CD14-positive monocyte (primary cell): ENCODE measurements at places on chromosomes 2 and 18.

GRCh38 chr2:118124288-118124891 is 36.1 kb downstream of the INSIG2 start:
- peak; percentile 38 for DNase-seq

- DNase-seq, result no peak
Observed at GRCh38 chr2:241325257-241325656, 9.5 kb downstream of the SEPTIN2 start.

DNA sequence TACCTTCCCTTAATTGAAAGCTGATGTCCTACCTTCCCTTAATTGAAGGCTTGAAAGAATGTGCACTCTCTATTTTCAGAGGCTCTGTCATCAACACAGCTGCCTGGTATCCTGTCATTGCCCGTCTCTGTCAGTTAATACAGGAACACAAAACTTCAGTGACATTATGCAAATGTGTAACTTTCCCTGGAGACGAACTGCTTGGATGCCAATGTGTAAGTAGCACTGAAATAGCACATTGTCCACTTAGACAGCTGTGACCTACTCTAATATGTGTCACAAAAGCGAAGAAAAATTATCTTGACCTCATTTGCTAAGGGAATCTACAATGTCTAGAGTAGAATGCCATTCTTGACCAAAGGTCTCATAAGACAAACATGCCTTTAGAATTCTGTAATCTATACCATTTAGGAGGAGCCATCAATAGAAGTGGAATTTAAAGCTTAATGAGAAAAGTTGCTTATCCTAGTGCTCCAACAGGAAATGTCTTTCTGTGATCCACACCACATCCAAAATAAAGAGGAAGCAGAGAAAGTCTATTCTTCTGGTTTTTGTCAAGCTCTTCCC is 138.1 kb downstream of the BARD1 start:
- DNase-seq, result no peak

DNA sequence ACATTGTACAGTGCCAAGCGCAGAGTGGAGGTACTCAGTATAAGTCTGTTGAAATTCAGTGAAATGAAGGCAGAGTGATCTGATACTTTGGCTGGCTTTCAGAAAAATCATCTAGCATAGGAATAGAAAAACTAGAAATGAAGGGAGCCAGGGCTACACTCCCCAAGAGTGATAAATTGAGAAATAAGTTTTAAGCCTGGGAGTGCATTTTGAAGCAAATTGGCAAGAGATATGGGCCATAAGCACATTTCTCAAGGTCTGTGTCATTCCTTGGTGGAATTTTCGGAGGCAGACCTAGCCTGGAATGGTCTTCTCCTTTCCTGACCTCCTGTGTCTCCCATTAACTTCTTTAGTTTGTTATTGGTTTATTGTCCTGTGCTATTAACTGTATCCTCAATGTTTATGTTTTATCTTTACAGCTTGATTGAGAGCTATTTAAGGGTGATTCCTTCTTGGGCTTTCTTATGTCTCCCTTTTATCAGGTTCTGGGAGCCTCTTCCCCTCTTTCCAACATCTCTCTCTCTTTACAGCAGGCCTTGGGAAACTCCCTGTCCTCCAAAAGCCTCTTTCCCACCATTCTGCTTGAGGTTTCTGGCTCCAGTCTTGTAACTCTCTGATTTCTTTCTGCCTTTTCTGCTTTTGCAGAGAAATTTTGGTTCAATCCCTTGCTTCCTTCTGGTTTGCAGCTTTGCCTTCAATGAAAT is 649.5 kb downstream of the SLC4A3 start:
- no peak for DNase-seq

- DNase-seq, result no peak
Observed at GRCh38 chr2:202278944-202279343, 13.4 kb downstream of the NOP58 start.

- DNase-seq, result peak; percentile 1
Observed at GRCh38 chr2:37232131-37232933, 874 bp downstream of the NDUFAF7 start.

- no peak for DNase-seq
Observed at GRCh38 chr2:232636788-232637420, 3.5 kb downstream of the EFHD1 start.

GRCh38 chr2:145841973-145842372 is 1322.1 kb upstream of the ZEB2 start:
- no peak for DNase-seq

DNA sequence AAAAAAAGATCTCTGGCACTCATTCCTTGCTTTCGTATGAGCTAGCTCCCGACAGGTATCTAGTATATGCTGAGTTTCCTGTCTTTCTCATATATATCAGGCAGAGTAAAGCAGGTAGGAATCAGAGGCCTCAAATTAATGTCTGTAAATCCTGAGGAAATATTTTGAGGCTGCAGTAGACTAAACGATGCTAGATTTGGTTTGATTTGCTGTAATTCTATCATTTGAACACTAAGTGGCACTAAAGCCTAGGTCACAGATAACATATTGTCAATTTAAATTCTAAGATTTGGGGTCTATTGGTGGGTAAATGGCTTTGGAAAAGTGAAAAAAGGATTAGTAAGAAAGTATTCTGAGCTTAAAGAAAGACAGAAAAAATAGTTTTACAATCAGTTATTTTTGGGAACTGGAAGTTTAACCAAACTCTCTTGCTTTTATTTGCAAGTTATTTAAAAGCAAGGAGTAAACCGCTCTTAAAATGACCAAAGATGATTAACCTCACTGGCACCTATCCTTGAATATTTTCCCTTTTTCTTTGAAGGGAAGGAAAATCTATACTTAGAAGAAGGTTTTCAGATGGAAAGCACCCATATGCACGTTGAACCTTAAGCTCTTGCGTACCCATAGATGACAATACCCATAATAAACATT is 37.6 kb upstream of the SLC4A10 start:
- DNase-seq, result no peak

GRCh38 chr18:48446582-48447225 is 37.5 kb upstream of the ZBTB7C start:
- peak; percentile 56 for DNase-seq

DNA sequence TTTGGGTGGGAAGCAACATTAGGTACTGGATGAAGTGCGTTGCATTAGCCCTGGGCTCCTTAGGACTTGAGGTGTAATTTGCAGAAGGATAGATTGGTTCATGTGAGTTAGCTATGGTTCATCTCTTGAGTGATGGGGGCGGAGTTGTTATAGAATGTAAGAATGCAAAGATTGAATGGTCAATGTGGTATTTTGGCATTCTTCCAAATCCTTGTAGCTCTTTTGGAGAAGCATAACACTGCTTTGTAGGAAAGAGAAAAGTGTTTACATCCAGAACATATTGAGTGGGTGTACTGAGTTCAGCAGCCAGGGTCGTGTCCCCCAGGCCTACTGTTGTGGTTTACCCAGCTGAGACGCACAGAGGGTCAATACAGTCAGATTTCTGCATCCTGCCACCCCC is 173.5 kb downstream of the FMNL2 start:
- no peak for DNase-seq

- no peak for DNase-seq
Observed at GRCh38 chr2:53422979-53423378, 344.6 kb upstream of the CHAC2 start.

DNA sequence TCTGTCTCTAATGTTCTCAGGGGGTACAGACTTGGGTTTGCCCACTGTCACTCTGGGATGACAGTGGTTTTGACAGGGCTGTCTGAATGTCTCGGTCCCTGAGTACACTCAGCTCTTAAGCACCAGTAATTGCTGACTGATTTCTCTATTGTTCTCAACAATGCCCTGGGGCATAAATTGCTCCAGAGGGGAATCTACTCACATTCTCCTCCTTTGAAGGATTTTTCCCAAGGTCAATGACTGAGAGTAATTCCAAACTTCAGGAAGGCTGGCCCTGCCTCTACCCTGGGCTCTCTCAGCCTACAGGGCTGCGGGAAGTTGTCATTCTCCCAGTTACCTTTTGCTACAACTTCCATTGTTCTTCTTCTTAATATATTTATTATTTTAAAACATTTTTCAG is 36.5 kb downstream of the MC2R start:
- DNase-seq, result no peak

DNA sequence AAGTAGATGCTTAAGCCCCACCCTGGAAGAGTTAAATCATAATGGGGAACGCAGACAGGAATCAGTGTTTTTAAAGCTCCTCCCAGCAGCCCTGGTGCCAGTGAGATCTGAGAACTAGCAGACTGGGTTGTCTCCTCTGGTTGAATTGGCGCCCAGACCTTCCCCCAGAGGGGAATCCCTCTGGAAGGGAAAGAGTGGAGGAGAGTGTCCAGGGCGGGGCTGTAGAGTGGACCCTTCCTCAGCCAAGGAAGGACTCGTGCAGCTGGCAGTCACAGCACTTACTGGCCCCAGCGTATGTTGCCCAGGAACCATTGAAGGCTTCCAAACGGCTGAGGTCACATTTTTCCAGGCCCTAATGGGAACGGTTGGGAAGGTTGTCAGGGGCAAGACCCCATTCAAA is 62.5 kb downstream of the TGOLN2 start:
- DNase-seq, result no peak

GRCh38 chr2:201208563-201209252 is 25.8 kb downstream of the CASP10 start:
- peak; percentile 96 for DNase-seq

DNA sequence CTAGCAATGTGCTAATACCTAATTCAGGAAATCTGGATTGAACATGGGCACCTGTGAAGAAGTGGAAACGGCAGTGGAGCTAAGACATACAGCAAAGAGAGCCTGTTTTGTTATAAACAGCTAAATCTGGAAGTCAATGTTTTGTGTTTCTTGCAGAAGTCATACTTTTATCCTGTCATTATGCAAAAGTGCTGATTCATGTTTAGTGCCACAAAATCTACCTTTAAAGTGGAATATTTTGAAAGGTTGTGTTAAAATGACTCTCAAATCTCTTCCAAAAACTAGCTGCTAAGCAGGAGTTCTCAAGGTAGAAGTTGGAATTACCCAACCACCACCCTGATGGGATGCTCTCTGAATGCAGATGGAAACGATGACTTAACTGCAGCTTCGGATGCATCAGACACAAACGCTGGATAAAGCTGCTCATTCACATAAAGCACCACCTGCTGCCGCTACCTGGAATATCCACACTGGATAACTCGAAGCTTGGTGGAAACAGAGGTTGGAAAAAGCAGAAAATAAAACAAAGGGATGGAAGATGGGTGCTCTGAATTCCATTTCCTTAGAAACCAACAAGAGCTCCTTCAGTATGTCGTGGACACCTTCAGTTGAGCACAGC is 132.6 kb upstream of the ZNF236 start:
- DNase-seq, result no peak

DNA sequence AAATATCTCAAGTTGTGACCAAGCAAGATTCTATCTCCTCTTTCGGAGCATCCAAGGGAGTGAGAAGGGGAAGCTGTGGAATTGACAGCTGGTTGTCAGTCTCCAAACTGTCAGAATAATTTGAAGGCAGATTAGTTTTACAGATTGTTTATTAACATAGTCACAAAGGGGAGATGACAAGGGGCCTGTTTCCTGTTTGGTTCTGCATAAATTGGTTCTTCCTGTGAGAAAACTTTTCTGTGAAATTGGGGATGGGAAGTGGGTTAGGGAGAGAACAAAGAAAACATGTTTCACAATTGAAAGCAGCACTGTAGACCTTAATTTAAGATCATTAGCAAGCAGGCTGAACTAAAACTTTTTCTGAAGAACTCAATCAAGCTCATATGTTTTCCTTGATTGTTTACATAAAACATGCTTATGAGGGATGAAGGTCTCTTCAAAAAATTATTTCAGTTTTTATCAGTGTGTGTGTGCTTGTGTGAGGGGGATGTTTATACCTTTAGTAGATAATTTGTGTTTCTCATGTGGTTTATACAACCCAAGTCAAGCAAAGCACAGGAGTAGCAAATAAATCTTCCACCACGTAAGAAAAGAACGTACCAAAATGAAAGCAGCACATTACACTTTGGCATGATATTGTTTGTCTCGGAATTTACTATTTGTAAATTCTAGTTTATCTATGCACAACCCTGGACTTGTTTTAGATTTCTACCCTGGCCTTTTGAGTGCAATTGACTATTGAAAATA is 604.9 kb upstream of the CDH2 start:
- no peak for DNase-seq

DNA sequence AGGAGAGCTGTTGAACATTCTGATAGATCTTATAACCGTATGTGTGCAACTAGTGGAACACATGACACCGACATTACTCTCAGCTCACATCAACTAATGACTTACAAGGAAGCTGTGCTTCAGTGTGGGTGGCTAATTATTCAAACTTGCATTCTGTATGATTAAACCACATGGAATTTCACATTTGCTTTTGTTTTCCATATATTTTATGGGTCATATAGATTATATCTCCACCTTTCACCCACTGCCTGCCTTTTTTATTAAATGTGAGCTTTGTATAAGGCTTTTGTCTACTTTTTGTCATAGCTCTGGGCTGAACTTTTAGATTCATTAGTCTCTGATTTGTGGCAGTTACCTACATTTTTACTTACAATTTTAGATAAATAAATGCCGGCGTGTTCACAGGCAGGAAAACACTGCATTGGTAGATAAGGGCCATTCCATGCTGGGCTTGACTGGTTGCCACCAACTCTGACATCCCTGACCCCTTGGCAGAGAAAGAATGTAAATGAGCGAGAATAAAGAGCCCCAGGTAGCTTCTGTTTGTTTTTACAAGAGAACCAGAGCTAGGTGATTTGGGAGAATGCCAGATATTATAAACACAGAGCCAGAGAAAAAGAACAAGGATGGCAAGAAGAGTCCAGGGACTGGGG is 35.7 kb downstream of the LYPD6 start:
- no peak for DNase-seq

DNA sequence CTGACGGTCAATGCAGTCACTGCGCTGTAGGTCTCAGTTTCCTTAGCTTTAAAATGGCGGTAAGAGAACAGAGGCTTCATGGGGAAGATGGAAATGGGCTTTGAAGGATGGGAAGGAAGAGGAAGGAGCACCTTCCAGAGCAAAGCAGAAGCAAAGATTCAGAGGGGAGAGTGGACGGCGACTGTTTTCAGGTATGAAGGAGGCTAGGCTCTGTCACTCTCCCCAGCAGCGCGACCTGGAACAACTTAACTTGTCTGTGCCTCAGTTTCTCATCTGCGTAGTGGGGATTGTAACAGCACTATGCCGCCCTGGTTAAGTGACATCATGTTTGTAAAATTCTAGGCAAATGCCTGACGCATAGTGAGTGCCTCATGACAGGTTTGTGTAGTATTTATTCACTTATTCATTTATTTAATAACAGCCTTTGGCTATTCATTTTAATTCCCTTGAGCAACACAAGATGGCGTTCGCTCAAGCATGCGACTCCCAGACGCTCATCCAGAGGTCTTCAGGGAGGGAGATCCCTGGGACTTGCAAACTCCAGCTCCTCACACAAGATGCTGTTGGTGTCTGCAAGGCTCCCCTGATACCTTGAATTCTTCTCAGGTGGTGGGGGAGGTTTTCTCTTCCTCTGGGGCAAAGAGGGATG is 336.3 kb downstream of the DYSF start:
- DNase-seq, result no peak

GRCh38 chr18:37299471-37300304 is 265.9 kb downstream of the CELF4 start:
- DNase-seq, result peak; percentile 27
